ENCODE measurements at places on chromosomes 1 and 21.

GRCh38 chr1:23506376-23507107 lies 22.6 kb upstream of the ASAP3 start:
- no peak for DNase-seq

DNA sequence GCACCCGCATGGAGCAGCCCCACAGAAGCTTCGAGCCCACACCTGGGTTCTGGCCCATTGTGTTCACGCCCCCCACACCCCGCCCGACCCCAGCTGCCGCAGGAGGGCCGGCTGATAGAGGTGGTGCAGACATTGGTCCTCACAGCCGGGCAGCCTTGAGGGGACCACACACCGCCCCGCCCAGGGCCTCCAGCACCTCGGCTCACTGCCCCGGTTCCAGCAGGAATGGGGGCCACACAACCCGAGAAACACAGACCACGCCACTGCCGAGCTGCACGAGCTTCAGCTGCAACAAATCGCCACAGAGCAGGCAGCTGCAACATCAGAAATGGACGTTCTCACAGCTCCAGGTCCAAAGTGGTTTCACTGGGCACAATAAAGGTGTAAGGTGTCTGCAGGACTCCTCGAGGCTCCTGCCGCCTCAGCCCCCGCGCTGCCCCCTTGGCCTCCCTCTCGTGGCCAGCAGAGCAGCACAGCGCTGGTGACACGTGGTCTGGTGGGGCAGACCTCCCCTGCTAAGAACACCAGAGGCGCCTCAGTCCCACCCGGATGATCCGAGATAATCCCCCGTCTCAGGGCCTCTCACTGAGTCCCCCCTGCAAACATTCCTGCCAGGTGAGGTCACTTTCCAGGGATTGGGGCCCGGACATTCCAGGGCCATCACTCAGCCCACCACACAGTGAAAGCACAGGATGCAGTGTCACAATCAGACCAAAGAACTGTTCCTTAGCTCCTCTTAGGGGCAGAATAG lies 62.3 kb upstream of the ADARB1 start:
- DNase-seq, result no peak

DNA sequence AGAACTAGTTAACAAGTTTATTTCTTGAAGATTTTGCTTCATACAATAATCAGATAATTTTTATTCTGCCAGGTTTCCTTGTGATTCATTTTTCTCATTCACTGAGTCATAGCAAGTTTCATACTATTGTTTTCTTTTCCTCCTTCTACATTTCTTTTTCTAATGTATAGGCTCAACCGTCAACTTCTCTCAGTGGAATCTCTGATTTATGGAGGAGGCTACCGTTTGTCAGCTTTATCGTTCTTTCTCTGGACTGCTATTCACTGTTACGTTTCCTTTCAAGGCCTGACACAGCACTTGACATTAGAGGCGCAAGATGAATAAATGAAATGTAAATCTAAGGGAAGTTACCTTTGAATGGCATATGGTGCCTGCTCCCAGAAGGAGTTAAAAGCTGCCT lies 284.3 kb upstream of the NR5A2 start:
- no peak for DNase-seq

DNA sequence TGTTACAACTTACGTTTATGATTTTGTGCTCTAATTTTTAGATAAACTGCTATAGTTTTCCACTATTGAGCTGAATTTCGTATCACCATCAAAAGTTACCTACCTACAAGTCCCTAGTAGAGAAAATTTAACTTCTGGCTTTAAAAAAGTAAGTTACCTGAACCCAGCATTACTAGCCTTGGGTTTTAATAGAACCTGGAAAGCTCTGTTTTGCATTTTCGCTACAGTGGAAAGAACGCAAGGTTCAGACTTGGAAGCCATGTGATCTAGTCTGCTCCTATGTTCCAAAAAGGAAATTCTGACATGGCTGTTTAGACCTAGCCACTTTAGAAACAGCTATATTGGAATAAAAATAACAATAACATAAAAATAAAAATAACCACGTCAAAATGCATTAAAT lies 110.5 kb downstream of the SLC45A1 start:
- no peak for DNase-seq

DNA sequence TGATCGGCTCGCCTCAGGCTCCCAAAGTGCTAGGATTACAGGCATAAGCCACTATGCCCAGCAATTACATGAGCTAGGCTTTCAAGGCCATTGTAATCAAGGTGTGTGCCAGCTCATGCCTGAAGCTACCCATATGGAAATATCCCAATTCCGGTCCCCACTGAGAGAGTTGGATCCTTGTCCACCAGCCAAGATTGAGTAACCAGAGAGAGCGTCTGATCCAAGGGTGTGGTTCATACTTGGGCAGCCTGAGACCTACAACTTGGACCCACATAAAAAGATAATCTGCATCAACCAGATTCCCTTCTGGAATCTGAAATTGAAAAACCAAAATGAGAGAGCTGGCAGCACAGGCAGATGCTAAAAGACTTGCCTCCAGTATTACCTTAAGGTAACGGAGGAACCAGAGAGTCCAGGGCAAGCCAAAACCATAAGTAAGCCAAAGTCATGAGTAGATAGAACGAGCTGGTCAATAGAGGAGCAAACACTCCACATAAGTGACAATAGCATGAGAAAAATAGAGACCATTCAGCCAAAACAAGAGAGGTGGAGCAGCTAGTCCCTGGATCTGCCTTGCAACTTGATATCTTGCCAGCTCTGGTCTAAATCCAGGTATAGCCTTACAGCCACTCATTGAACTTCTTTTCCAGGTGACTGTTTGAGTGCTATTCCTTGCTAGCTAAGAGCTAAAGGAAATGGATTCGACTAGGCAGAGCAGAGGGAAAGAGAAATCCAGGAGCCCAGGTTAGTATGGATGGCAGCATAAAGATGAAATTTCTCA lies 63.8 kb upstream of the ATP1A1 start:
- DNase-seq, result no peak

- DNase-seq, result no peak
Observed at GRCh38 chr1:58551186-58552140, 4.9 kb upstream of the OMA1 start.

DNA sequence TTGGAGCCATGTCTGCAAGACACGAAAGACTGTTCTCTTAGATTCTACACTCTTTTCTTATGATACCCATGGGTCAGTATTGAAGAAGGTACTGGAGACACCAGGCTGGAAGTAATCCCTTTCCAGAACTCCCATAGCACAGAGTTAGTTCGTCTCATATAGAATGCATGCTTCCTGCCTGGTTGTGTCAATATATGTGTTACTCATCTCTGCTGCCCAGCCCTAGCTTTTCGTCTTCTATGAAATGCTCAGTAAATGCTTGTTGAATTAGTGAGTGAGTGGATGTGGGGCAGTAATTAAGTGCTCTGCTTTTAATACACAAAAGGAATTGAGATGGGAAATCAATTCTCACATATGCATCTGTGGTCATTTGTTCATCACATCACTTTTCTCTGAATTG lies 32.1 kb downstream of the ADCY10 start:
- no peak for DNase-seq

GRCh38 chr1:96837781-96838216 lies 116.2 kb downstream of the PTBP2 start:
- no peak for DNase-seq

DNA sequence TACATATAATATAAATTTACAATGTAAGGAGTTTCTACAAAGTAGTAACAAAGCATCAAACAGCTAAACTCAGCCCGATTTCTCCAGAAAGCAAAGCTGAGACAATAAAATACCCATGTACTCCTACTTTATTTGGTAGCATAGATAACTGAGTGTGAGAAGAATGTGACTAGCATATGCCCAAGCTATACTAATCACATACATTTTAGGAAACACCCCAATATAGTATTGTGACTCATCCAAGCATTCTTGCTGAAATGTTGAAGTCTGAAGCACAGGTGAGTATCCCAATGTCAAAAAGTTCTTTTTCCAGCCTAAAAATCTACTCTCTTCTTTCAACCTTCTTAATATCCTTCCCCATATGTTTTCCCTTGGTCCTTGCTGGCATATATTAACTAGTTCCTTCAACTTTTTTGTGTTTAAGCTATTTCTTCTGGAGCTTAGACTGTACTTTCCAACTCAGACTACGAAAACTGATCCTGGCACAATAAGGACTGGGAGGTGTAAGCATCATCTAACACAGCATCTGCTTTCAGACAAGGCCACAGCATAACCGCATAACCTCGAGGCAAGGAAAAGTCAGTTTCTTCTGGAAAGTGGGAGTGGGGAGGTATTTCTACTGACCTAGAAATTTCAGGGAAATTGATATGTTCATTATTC lies 163.0 kb upstream of the RNPC3 start:
- DNase-seq, result no peak

- no peak for DNase-seq
Observed at GRCh38 chr21:25240974-25241373, 366.3 kb downstream of the MRPL39 start.

- DNase-seq, result no peak
Observed at GRCh38 chr21:43767984-43768867, 7.9 kb downstream of the CSTB start.

DNA sequence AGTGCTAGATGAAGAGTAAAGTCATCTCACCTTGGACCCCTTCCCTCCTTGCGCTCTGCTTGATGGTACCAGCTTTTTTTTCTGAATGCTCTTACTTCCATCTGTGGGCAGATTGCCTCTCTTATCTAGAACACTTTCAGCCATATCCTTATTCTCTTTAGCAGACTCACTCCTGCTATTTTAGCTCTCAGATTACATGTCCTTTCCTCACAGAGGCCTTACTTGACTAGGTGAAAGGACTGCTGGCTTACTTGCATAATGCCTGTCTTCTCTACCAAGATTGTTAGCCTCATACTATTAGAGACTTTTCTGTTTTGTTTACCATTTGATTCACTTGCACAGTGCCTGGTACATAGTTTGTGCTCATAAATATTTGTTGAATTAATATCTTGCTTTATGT lies 9.3 kb downstream of the IFI44 start:
- DNase-seq, result no peak

DNA sequence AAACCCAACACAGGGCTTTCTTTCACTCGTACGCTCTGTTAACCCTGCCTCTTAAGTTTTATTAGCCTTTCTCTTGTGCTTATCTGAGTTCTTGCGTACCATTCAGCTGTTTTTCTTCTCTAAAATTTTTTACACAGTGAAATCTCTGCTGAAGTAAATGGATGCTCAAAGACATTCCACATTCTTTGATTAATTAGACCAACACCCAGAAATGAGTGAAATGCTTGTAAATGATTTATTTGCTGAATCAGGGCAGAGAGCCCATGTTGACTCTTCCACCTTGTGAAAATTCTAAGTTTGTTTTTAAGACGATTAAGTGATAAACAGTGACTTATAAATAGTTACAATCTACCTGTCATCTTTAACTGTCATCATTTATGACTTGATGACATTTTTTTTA lies 156.7 kb downstream of the ACTL8 start:
- DNase-seq, result no peak

DNA sequence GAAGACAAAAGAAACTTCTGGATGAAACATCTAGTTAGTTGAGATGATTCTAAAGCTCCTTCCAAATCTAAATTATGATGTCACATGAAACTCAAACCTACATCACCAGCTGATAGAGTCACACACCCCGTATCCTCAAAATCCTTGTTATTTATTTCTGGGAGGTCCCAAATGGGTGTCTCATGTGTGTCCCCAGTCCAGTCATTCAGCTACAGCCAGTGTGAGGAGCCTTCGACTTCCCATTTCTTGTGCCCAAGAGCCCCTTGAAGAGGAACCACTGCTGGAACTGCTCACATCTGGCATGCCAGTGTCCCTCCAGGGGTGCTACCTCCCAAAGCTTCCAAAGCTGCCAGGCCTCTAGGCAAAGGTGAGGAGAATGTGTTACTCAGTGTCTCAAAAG lies 32.5 kb upstream of the KCNA3 start:
- no peak for DNase-seq

DNA sequence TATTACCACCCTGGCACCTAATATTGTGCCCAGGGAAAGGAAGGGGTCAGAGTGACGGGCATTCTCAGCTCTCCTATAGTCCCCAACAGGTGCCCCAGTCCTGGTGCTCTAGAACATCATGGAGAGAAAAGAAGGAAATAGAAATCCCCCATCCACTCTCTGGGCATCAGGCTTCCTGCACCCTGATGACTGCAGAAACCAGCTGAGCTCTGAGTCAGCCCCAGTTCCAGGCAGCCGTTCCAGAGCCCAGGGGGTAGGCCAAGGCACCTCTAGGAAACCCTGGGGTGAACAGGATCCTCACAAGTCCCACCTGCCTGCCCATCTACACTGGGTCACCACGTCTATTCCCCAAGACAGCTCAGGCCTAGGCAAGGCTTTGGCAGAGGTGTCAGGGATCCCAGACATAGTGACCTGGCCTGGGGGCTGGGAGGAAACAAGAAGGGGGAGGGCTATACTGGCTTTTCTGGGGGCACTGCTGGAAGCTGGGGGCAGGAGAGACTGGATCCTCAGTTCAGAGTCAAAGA lies 709 bp downstream of the NECTIN4 start:
- DNase-seq, result no peak

- no peak for DNase-seq
Observed at GRCh38 chr1:59146056-59146455, 150.8 kb upstream of the FGGY start.

GRCh38 chr1:89527256-89527655 lies 2.6 kb downstream of the LRRC8B start:
- DNase-seq, result no peak

DNA sequence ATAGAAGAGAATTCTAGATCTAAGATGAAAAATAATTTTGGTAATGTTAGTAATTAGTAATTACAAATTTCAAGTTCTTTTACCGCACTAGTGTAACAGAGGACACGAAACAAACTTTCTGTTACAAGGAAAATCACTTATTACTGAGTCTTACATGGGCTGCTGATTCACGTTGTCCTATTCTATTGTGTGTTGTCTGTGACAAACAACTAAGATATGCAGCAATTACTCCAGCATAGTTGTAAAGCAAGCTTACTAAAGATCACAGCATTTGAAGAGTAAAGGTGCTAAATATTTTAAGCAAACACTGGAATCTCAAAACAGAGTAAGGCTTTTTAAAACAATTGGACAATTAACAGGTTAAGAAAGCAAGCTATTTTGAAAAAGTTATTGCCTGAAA lies 502.3 kb downstream of the KCNT2 start:
- no peak for DNase-seq

GRCh38 chr1:85118751-85119150 lies 70.5 kb upstream of the MCOLN3 start:
- no peak for DNase-seq

Data from stimulated activated CD8-positive, alpha-beta memory T cell treated with anti-CD3 and anti-CD28 coated beads, Interleukin-12 subunit alpha, Interleukin-12 subunit beta, amount 100 ng/mL, for 4 hours (primary cell).